GM23338 (cell line): ENCODE measurements at places on chromosomes 4 and X. TPM values are rescaled to one million over a fixed set of nuclear protein-coding genes. Genes with fewer than 3 reads are reported as not detected.
A peak's percentile ranks its signal among the peaks of the same experiment; 100 is the strongest.

Gene MAGEB2
- polyA plus RNA-seq = 0.24 TPM in 1 of 2 replicates, not detected in the other

Gene MAGEA1
- not detected in 2 replicates for polyA plus RNA-seq

Gene LAMP2
- 19.5 and 24.4 TPM in 2 replicates for polyA plus RNA-seq

DNA sequence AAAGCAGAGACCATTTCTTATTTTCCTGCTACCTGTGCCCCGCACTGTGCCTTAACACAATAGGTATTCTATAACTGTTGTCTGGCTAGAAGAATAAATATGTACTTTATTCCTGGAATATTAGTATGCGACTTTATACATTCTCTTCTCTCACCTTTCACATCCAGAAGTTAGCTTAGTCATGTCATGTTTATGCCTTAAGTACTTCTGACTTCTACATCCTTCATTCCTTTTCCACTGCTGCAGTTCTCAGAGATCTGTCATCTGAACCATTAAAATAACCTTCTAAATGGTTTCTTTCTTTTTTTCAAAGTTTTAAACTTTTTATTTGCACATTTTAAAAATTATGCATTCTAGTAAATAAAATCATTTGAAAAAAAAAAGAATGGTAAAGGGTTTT is 34.4 kb downstream of the KIF4A start:
- no peak for DNase-seq

GRCh38 chr4:112377171-112377570 is 80.0 kb downstream of the ALPK1 start:
- no peak for DNase-seq

DNA sequence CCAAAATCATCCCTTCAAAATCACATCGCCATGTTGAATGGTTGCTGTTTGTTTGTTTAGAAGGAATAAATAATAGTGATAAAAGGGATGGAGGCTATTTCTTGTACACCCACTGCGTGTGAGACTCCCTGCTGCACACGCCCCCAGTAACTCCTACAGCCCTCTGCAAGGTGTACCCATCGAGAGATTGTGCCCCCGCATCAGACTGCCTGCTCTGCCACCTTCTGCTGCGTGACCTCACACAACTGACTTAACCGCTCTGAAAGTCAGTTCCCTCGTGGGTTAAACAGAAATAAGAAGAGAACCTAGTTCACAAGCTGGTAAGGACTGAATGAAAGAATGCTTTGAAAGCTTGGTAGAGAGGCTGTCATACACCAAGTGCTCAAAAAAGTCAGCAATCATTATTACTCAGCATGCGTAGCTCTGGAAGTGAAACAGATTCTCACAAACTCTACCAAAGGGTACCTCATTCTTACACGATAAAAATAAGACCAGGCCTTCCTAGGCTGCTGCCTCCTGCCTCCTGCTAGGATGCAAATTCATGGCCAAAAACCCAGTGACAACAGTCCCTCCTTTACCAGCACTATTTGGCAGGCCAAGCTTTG is 147.1 kb downstream of the CPEB2 start:
- DNase-seq = no peak

- no peak for DNase-seq
Observed at GRCh38 chr4:111632641-111633151, 512.6 kb upstream of the FAM241A start.

DNA sequence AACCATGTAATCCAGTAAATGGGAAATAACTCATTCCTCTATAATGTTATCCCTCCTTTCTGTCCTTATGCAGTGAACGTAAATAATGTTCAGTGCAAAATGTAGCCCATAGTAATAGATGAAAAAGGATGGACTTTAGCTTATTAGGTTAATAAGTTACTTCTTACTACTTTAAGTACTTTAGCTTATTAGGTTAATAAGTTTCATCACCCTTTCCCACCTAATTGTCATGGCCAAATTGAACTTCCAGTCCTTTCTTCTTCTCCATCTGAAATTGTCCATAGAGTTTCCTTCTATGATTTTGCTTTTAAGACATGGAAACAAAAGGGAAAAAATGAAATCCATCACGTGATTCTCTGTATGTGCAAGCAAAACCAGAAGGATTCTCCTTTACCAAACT is 15.2 kb upstream of the TMEM165 start:
- DNase-seq = no peak

- DNase-seq = no peak
Observed at GRCh38 chr4:153943738-153944415, 155.0 kb upstream of the SFRP2 start.

- no peak for DNase-seq
Observed at GRCh38 chr4:102537269-102537668, 36.1 kb downstream of the NFKB1 start.

DNA sequence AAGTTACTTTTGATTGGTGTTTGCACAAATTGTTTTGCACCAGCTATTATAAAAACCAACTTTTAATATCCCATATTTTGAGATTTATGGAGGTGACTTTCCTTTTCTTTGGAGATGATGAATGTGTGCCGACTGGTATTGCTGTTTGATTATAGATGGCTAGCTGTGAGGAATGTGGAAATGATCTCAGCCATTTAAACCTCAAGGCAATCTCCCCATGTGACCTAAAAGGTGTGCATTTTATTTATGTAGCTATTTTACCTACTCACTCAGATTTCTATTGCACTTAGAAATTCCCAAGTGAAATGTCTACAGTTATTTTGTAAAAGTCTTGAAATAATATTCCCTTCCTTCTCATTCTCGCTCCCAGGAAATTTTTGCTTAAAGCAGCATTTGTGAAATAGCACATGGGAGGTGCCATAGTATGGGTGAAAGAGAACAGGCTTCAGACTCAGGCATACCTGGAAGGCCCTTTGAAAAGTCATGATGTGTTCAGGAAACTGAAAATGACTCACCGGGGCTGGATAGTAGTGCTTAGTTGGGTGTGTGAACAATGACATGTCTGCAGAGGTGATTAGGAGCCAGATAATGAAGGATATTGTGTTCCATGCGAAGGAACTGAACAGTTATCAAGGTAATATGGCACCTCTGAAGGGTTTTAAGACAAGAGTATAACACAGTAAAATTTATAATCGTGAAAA is 247.6 kb downstream of the CBLL2 start:
- DNase-seq = no peak

GRCh38 chr4:113355550-113356371 is 306.3 kb downstream of the ANK2 start:
- DNase-seq = no peak

DNA sequence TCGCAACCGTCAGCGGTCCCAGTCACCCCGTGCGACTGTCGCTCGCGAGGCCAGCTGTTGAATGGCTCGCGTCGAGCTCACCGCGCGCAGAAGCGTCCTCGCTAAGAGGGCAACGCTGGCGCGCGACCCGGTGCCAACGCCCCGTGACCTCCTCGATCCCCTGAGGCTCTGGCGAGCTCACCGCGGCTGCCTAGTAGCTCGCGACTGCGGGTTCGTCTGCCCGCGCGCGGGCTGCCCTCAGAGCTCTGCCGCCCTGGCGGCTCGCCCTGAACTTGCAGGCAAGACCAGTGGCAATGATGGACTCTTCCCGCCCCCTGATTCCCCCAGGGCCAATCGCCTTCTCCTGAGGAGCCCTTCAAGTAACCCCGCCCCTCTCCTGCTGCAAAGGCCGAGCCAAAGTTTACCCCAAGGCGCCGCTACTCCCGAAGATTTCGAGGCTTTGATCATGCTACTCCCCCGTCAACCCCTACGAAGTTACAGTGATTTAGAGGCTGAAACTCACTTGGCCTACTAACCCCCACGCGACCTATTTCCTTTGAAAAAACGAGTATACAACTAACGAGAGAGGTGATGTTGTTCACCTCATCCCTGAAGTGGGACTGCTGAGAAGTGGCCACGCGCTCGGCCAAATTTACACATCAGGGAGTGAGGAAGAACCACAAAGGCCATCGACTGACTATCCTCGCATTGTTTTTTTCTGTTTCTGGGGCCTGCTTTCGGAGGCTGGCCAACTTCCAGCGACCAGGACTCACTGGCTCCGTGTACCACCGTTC is 37.5 kb downstream of the PGRMC1 start:
- DNase-seq = peak; percentile 89

- no peak for DNase-seq
Observed at GRCh38 chr4:46945062-46945461, 36.0 kb upstream of the COX7B2 start.
